ENCODE measurements at places on chromosomes 11 and 22.

- DNase-seq: no peak
These were observed 56.8 kb downstream of the EMSY start for GRCh38 chr11:76501526-76502202.

GRCh38 chr11:66346476-66347424 is 679 bp downstream of the B4GAT1 start:
- no peak for DNase-seq

GRCh38 chr11:16925561-16926065 is 88.6 kb downstream of the PLEKHA7 start:
- DNase-seq: no peak

DNA sequence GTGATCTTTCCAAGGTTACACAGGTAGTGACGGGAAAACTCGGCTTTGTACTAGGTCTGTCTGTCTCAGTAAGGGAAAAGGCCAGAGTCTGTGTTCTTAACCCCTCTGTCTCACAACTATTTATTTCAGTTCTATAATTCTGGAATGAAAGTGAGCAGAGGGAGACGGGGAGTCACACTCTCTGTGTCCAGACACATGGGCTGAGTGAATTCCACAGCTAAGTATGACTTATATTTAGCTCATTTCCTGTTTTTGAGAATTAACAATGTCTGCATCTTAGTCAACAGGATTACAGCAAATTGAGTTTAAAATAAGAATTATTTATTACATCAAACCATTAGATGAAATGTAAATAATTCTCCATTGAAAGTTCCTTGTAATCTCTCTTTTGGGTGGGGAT is 62.5 kb upstream of the OR4B1 start:
- no peak for DNase-seq

DNA sequence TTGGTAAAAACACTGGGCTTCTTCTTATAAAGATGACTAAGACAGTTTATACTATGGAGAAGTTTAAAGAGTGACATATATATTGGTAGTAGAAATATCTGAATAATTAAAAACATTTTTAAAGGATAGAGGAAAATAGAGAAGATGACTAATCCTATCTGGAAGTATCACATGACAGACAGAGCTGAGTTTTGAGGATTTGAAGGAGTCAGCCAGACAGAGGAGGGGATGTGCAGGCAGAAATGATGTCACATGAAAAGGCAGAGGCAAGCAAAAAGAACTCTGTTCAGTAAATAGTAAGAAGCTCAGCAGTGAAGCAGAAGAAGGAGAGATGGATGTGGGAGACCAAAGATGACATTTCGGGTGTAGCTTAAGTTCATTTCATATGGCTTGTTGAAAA is 1.6 kb downstream of the OR10A2 start:
- DNase-seq: no peak

DNA sequence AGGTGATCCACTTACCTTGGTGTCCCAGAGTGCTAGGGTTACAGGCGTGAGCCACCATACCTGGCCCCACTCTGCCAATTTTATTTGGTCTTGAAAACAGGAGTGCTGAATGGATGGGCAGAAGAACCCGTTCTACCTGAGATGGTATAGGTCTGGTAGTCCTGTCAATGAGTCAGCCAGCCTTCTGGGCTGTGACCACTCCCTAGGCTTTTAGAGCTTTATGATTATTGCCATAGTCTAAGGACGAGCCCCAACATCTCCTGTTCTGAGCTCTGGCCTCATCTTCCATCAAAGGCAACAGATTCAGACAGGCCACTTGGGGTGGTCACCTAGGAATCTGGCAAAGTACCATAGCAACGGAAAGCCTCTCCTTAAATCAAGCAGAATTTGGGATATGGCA is 11.5 kb downstream of the ZDHHC5 start:
- no peak for DNase-seq

DNA sequence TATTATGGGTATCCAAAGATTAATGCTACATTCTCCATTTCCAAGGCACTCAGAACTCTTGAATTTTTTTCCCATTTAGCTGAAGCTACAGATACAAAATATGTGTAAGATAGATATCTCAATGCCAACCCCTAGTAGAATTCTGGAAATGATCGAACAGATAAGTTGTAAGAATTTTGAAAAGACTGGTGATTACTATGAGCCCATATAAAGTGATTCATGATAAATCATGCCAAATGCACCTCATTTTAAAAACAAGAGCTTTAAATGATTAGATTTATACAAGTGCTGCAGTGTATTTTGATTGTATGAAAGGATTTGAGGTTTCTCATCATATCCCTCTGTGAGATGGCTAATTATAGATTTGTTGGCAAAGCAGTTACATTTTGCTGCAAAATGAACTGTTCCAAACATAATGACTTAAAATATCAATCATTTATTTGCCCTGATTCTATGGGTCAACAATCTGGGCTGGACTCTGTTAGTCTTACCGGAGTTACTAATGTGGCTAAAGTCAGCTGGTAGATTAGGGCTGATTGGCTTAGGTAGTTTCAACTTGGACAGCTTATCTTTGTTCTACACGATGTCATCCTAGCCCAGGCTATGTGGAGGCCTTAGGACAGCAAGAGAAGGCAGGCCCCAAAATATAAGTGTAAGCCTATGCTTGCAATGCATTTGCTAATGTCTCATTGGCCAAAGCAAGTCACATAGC is 3.4 kb downstream of the OR10V1 start:
- DNase-seq: peak; percentile 59

DNA sequence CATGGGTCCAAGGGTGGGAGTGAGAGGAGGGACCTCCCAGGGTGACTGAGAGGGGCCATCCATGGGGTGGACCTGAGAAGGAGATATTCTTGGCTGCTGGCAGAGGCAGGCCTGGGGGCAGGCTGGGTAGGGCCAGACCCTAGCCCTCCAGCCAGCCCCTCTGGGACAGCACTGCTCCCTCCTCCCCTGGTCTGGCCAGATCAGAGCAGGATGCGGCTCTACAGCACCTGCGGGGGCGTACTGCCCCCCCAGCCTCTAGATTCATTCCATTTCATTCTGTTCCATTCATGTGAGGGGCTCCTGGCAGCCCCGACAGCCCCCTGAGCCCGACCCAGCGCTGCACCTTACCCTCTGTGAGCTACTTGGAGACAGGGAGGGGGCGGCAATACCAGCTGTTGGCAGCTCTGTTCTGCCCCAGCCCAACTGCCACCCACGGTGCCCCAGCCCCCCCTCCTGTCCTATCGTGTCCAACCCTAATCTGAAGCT is 34.3 kb upstream of the MYRF start:
- no peak for DNase-seq

DNA sequence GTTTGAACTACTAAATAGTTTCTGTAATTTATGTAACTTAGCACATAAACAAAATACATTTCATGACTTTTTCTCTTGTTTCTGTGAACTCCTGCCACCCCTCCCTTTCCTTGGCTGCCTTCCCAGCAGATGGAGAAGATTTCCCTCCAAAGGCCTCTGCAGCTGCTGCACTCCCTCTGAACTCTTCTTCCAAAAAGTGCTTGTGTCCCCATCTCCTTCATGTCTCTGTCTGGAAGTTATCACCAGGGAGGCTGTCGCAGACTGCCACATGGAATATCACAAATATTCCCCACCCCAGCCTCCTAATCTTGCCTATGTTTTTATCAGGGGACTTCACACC is 1068.3 kb downstream of the OPCML start:
- no peak for DNase-seq

DNA sequence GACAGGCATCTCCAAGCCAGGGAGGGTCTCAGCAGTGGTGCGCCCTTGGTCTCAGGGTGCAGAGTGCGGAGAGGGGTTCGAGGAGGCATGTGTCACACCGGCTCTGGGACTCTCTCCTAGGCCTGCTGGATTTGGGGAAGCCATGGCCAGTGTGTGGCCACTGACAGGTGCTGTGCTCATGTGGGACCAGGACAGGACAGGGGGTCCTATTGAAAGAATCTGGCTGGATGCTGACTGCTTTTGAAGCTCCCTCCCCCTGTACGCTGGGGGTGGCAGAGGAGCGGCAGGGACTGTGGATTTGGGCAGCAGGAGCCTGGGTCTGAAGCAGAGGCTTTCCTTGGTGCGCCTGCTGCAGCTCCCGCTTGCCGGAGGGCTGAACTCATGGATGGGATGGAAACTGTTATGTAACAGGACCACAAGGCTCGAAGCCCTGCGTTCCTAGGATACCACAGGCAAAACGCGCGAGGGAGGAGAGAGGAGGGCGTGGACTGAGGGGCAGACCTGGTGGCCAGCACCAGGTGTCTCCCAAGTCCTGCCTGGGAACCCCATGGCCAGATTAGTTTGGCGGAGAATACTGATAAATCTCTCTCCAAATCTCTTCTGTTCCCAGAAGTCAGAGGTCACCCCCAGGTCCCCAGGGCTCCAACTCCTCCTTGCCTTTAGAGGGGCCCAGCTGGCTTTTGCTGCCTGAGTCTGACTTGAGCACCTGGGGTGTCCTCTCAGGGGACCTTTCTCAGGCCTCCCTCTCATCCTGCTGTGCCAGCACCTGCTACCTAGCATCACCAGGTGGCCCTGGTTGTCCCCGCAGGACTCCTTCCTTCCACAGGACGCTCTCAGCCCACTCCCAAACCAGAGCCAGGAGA is 13.8 kb upstream of the TEF start:
- DNase-seq: peak; percentile 35

DNA sequence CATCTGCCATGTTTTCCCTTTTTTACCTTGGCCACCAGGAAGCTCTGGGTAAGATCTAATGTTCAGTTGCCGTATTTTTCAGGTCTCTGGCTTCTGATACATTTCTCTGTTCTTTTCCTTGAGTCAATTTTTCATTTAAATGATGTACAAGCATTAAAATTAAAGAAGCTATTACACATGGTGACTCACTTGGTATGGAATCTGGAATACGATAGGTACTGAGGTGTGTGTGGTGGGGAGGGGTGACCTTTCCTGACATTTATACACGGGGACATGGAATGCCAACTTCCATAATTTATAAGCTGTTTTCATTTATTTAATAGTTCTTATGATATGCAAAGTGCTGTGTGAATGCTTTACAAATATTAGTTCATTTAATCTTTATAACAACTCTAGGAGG is 47.8 kb upstream of the ALX4 start:
- no peak for DNase-seq

DNA sequence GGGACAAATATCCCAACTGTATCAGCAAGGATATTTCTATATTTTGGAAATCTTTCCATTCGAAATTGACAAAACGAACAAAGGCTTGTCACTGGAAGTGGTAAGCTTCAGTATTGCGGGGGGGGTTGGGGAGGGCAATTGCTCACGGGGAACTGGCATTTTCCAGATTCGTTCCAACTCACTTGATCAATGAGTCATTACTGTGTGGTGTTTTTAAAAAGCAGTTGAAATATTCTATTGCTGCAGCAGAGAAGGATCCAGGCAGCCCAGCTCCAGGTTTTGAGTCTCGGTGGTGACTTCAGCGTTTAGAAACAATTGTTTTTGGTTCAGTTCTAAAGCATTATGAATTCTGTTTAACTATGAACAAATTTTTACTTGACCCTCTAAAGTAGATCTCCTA is 33.8 kb upstream of the FBLN1 start:
- DNase-seq: peak; percentile 33

- DNase-seq: no peak
These were observed 58.7 kb upstream of the CHST1 start for GRCh38 chr11:45724153-45724552.

DNA sequence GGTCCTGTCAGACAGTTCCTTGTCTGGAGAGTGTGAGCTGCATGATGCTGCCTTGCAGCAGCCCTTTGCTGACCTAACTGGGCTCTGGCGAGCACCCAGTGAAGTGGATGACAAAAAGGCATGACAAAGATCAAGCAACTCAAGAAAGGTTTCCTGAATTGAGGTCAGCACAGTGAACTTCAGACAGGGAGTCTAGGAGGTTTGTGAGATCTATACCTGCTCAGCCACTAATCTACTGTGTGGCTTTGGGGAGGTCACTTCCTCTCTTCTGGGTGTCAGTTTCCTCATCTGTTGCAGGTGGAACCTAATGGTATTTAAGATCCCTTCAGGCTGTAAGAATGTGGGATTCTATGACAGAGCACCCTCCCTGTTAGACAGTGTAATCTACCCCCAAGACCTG is 213.9 kb upstream of the NARS2 start:
- DNase-seq: no peak

GRCh38 chr11:5553343-5553742 is 5.0 kb upstream of the OR52H1 start:
- no peak for DNase-seq

GRCh38 chr11:59560290-59560701 is 49.0 kb downstream of the OR4D9 start:
- DNase-seq: no peak

- DNase-seq: no peak
These were observed 4.0 kb downstream of the OR52K2 start for GRCh38 chr11:4453118-4453517.

DNA sequence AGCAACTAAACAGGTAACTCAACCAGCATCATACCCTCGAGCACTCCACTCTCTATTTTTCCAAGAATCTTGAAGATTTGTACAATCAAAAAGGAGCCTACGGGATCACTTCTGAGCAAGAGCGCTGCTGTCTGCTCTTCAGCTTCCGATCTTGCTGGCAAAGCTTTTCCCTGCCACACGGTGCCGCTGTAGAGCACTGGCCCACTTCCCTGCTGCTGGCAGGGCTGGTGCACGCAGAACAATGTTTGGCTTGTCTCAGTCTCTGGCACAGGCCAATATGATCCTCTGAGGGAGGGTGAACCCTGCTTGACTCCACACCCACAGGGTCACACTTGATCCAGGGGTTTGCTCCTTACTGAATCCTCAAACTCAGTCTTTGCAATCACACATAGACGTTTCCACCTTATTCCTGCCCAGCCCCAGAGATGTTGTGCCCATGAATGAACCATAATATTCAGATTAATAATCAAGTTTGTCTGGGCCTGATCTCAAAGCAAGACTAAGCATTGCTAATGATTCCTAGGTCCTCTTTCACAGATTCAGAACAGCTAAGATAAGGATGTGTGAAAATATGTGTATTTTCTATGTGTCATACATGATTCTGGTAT is 536.6 kb downstream of the SOX6 start:
- no peak for DNase-seq

- DNase-seq: no peak
These were observed 60.5 kb downstream of the COMMD9 start for GRCh38 chr11:36228689-36229088.

DNA sequence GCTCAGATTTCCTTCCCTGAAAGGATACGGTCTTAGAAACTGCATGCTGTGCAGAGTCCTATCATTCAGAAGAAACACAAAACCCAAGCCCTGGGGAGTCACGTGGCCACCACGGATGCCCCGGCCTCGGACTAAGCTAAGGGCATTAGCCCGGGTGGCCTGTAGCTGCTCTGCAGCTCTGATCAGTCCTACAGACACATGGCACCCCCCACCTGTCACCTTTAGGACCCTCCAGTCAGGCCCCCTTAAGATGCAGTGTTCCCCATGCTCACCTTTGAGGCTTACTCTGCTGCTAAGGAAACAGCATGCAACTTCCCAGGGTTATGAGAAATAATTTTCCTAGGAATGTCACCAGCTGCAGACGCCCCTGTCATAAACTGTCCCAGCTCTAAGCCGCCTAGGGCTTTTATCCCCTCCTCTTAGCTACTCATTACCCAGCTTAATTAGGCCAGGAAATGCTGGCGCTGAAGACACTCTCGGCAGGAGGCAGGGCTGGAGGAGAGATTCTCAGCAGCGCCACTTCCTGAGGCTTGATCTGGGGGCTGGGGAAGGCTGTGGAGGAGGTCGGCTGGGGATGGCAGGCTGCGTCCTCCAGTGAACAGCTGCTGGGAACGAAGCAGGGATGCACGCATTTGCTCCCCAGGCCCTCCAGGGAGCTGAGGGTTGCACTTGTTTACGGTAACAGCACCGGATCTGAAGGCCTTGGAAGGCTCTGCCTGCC is 47.2 kb upstream of the ADA2 start:
- no peak for DNase-seq

All from retinal pigment epithelial cell (primary cell).